ENCODE measurements at places on chromosomes 6 and 20.

GRCh38 chr6:16812993-16813392 is 51.7 kb upstream of the ATXN1 start:
- no peak for DNase-seq

DNA sequence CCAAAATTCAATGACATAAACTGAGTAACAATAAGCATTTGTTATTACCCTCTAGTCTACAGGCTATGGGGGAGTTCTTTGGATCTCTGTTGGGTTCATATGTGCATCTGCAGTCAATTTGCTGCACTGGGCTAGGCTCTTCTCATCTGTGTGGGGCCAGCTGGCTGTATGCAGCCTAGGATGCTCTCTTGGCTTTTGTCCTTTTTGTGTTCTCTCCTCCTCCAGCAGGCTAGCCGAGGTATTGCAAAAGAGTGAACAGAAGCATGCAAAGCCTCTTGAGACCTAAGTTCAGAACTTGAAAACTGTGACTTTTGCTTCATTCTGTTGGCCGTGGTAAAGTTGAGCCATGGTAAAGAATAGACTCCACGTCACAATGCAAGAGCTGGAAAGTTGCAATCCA is 62.8 kb upstream of the FOXO3 start:
- DNase-seq = no peak

DNA sequence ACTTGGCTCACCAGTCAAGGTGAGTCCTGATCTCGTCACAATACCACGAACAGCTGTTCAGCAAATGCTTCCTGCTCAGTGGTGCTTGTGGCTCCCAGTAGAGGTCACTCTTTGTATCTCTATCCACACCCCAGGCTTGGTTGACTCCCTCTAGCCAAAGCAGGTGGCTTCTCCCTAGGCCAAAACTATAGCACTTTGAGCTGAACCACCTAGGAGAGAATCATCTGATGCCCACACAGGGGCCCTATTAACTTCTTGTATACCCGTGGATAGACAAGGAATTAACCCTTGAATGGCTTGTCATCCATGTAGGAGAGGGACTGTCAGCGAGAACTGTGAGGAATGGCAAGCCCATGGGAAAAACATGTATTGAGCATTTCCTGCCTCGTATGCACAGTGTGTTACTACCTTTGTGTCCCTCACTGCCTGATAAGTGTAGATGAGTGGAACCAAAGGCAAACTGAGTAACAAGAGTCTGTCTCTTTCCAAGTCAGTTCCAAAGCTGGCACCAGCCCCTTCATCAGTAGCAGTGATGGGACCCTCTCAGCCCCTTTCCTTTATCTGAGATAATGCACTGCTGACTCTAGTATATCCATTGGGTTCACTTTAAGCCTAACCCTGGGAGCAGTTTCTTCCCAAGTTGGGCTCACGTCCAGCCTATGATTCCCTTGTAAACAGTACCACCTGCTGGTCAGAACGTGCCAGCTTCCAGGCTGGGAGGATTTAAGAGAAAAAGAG is 42.5 kb downstream of the EIF2S2 start:
- DNase-seq = no peak

GRCh38 chr20:62370115-62370806 is 3.1 kb upstream of the LAMA5 start:
- no peak for DNase-seq

DNA sequence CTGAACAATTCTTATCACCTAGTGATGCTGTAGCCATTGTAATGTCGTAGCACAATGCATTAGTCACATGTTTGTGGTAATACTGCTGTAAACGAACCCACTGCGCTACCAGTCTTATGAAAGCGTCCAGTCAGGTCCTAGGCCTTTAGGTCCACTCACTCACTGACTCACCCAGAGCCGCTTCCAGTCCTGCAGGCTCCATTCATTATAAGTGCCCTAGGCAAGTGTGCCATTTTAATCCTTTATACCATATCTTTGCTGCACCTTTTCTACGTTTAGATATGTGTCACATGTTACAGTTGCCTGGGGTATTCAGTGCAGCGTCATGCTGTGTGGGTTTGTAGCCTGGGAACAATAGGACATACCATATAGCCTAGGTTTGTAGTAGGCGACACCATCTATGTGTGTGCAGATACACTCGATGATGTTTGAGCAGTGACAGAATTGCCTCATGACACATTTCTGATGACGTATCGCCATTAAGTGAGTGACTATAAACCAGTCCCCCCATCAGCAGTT is 15.4 kb downstream of the IGF2R start:
- no peak for DNase-seq

- DNase-seq = no peak
Observed at GRCh38 chr20:51705400-51705799, 62.8 kb downstream of the ATP9A start.

GRCh38 chr20:37703035-37703845 is 9.4 kb downstream of the CTNNBL1 start:
- no peak for DNase-seq

GRCh38 chr6:169220068-169220964 is 33.3 kb downstream of the THBS2 start:
- no peak for DNase-seq

GRCh38 chr20:36144336-36144735 is 10.2 kb upstream of the EPB41L1 start:
- no peak for DNase-seq

- no peak for DNase-seq
Observed at GRCh38 chr20:36106606-36107005, 47.9 kb upstream of the EPB41L1 start.

- no peak for DNase-seq
Observed at GRCh38 chr6:11522812-11523605, 14.5 kb upstream of the TMEM170B start.

DNA sequence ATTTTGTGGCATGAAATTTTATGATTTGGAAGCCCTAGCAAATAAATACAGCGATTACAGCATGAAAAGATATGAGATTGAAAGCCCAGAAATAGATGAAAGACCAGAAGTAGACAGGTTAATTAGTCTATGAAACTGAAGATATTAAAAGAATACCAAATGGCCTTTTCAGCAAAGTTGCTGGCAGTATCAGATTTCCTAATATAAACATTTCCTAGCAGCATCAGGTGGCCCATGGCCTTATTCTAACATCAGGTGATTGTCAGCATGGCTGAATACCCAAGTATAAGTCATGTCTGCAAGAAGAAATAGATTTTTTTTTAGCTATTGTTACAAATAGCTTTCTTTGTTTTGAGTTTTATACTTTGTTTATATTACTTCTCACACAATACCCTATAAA is 93.2 kb downstream of the CLVS2 start:
- DNase-seq = no peak

- DNase-seq = peak; percentile 51
Observed at GRCh38 chr6:37483917-37484785, 15.5 kb downstream of the CCDC167 start.

GRCh38 chr20:58709703-58710039 is 17.1 kb downstream of the NPEPL1 start:
- DNase-seq = no peak

DNA sequence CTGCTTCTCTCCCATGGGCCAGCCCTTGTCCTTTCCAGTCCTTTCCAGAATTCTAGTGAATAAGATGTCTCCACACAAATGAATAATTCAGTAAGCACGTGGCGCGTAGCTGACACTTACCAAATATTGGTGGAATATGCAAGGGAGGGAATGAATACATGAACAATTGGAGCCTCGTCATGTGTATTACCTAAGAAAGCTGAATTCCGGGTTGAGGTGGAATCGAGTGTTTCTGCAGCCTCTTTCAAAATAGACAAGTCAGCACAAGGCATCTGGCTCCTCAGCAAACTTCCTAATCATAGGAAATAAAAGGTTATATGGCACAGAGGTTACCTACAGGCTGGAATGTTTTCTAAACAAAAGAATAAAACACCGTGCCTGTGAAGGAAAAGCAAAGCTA is 47.0 kb upstream of the NT5E start:
- no peak for DNase-seq

- DNase-seq = peak; percentile 68
Observed at GRCh38 chr6:108559097-108559883, 1.4 kb upstream of the FOXO3 start.

- no peak for DNase-seq
Observed at GRCh38 chr6:145761584-145761983, 26.3 kb upstream of the EPM2A start.

GRCh38 chr6:54192993-54193392 is 81.8 kb downstream of the MLIP start:
- DNase-seq = no peak

DNA sequence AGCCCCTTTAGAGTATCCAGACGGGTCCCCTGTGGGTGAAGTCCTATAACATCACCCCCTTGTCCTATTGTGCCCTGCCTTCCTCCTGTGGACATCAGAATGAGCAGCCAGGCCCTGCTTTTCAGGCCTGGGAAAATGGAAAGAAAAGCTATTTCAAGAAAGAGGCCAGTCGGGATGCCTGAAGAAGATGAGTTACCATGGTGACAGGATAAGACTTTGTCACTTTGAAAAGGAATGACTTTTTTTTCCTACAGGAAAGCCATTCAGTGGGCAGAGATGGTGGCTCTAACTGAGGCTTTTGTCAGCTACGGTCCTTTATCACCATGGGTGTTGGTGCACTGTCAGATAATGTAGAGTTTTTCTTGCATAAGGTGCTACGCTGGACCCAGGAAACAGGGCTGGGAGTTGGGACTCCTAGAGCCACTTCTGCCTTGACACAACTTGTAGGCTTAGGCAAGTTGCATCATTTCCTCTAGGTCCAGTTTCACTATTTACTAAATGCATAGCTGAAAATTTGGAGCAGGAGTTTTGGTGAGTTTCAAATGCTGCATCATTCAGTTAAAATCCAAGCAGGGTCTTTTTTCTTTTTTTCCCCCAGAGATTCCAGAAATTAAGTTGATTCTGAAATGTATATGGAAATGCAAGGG is 293.6 kb upstream of the PRND start:
- DNase-seq = no peak

DNA sequence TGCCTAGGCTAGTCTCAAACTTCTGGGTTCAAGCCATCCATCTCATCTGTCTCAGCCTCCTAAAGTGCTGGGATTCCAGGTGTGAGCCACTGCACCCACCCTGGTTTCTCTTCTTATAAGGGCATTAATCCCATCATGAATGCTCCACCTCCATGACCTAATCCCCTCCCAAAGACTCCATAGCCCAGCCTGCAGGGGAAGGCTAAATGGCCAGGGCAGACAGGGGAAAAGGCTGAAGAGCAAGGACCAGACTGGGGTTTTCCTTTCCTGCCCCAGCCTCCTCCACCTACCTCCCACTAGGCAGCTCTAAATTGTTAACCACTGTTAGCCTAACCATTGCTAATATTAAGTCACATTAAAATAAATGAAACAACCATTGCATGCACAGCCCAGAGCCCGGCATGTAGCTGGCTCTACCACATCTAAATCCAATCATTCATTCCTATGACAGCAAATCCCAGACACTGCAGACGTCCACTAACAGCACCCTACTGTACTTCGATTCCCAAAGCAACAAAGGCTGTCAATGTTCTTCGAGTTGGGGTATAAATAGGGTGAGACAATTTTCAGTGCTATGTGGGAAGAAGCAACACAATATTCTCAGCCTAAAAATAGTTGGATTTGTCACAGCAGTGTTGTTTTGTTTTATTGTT is 243.2 kb upstream of the ARID1B start:
- no peak for DNase-seq

- DNase-seq = no peak
Observed at GRCh38 chr20:2026514-2026913, 32.7 kb upstream of the PDYN start.

- no peak for DNase-seq
Observed at GRCh38 chr6:62286470-62286843, 432 bp upstream of the KHDRBS2 start.

GRCh38 chr6:132937466-132937906 is 123.1 kb downstream of the RPS12 start:
- no peak for DNase-seq

DNA sequence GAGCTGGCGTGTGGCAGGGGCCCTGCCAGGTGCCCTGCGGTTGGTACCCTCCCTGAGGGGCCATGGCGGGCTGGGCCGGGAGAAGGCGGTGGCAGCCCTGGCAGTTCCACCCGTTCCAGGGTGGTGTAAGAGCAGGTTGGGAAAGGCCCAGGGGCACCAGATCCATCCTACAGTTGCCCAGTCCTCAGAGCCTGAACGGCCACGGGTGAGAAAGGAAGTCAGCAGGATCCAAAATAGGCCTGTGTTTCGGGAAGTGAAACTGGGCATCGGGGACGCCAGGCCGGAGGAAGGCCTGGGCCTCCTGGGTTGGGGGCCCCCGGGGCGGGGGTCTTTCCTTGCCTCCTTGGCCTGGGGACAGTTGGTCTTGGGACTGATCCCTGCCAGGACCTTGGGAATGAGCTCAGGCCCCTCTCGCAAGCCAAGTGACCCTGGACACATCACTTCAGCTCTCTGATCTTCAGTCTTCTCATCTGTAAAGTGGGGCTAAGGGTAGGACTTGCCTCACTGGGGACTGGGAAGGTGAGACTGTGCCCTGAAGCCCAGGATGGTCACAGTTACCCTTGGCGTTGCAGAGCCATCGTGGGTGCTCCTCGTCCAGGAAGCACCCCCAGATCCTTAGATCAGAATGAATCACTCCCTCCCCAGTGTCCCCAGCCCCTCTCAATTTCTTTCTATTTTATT is 18.1 kb upstream of the NOL4L start:
- DNase-seq = no peak

DNA sequence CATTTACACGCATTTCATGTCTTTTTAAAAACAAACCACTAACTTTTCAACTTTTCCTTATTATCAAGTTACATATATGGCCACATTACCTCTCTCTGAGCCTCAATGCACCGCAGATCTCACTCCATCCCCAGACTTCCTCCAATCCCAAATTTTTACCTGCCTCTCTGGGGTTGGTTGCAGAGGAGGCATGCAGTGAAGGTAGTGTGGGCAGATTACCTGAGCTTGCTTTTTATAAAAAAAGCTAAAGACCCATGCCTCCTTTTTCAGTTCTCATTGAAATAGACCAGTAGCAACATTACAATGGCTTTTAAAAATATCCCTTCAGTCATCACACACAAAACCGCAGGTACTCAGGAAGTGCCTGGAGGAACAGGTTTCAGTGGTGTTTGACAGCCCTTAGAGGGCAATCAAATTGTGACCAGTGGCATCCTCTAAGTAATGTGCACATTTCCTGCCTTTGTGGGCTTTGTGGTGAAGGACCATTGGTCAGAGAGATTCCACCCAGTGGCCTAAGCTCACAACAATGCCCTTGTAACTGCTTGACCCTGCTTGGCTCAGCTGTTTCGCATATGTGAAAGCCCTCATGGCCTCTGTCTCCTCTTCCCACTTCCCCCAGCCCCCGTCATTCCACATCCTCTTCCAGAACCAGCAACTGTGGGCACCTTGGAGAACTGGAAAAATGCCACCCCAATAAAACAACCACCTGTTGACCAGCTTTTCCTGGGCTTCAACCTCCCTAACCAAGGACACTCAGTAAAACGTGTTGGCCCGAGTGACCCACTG is 30.2 kb upstream of the IL17A start:
- no peak for DNase-seq

DNA sequence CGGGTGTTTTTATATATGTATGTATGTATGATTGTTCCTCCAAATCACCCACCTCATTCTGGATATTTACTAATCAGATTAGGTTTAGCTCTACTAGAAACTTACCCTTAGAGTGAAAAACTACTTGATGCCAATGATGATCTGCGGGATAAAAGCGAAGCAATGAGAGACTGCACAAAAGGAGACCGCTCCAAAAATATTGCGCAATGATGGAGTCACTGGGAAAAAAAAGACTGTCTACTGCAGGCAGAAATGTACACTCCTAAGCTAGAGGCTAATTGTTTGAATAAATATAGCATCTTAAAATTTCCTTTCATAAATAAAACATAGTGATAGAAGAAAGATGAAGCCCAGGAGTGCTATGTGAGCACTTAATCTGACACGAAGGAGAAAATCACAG is 7.3 kb downstream of the RAB32 start:
- no peak for DNase-seq
